Adrenal gland (tissue), 19 donors: ENCODE measurements at places on chromosomes 3 and 15. TPM values are rescaled to one million over a fixed set of nuclear protein-coding genes. Genes with fewer than 3 reads are reported as not detected.

GRCh38 chr15:31306426-31307269, 20.0 kb upstream of the KLF13 start:
- no peak overlapping the region for H3K4me3 ChIP-seq
- no peaks in the 10 kb centered on the region for H3K36me3 ChIP-seq
- H3K4me1 ChIP-seq = no peaks in the 10 kb centered on the region
- H3K27me3 ChIP-seq = no peaks in the 10 kb centered on the region
- H3K27ac ChIP-seq = no peak overlapping the region

DNA sequence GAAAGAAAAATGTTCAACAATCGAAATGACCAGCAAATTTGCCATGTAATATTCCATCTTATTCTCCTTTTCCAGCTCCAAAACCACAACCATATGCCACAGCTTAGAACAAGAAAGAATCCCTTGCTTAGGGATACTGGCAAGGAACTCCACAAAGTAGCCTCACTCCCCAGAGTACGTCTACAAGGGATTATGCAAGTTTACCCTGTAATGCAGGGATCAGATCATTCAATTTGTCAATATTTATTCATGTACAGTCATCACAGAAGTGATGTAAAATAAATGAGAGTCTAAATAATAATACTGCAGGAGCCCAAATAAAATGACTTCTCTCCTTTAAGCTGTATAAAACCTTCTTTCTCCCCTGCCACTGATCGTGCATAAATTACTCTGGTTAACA, 23.5 kb upstream of the MYO1E start:
- no peaks in the 10 kb centered on the region for H3K27me3 ChIP-seq
- no peak overlapping the region for H3K27ac ChIP-seq
- no peak overlapping the region for H3K4me3 ChIP-seq
- no peaks in the 10 kb centered on the region for H3K4me1 ChIP-seq
- DNase-seq = no peak

GRCh38 chr3:93924491-93924890, 49.2 kb downstream of the PROS1 start:
- no peak for DNase-seq
- no peaks in the 10 kb centered on the region for H3K36me3 ChIP-seq
- no peaks in the 10 kb centered on the region for H3K27me3 ChIP-seq
- no peak overlapping the region for H3K27ac ChIP-seq

DNA sequence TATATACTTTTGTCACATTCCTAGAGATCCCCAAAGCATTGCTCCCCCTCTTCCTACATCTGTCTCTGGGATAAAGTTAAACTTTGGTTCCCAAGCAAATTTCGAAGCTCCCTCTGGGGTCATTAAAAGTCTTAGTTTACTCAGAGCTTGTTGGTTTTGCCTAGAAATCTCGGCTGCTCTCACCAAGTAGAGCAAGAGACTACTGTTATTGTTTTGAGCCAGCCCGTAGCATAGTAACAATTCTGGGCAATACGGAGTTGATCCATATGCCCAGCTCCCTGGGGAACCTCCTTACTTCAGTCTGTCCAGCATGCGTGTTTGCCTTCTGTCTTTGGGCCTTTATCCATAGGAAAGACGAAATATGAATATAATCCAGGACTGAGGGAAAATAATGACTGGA, 10.0 kb upstream of the P3H2 start:
- H3K4me3 ChIP-seq = no peak overlapping the region
- no peak for DNase-seq
- no peaks in the 10 kb centered on the region for H3K27me3 ChIP-seq

DNA sequence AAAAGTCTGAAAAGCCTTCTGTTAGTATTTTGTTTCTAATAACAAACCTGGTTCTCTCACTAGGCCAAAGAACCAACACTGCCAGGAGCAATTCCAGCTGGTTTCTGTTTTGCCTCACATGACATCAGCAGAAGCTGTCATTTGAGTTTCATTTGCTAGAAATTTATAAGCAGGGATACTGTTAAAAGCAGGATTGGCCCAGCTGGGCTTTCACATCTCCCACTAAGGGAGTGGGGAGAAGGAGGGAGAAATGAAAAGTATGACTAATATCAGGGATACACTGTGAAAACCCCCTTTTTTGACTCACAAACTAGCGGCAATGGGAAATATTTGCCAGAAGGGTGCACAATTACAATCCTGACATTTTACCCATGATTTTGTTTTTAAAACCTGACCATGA, 5.3 kb downstream of the CCDC80 start:
- DNase-seq = no peak
- no peak overlapping the region for H3K4me3 ChIP-seq
- peak overlapping the region; percentile 39 for H3K27ac ChIP-seq
- peaks cover 16% of the 10 kb centered on the region for H3K4me1 ChIP-seq

DNA sequence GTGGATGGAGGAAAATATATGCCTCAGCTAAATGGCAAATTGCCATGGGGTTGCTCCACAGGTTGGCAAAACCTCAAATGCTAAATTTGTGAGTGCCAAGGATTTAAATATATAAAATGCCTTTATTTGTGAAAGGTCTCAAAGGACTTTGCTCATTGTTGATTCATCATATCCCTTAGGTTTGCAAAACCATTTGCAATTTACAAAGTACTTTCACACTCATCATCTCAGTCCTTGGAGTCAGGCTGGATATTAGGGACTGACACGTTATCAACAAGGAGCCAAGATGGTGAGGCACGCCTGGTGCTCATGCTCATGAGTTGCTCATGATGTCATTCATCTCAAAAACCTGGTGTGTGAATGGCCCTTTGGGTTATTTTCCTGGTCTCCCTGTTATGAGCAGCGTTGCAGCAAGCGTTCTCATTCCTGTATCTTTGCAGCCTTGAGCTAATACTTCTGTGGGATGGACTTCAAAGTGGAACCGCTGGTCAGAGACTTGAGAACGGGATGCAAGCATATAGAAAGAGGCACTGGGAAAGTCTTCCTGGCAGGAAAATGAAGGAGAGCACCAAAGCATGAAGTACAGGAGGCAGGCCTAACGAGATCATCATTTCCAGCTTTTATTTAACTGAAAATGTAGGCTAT, 66.0 kb downstream of the MYO1E start:
- H3K27me3 ChIP-seq = no peaks in the 10 kb centered on the region
- no peak overlapping the region for H3K27ac ChIP-seq
- H3K4me3 ChIP-seq = no peak overlapping the region

Gene MUC20
- polyA plus RNA-seq = 1.7 TPM

Gene RAD51
- not detected for polyA plus RNA-seq

Gene CHRD
- 51.0 TPM for polyA plus RNA-seq

Gene UCN2
- polyA plus RNA-seq = 0.32 TPM

Gene TMCO5A
- polyA plus RNA-seq = not detected

Gene ARF4
- 67.2 TPM for polyA plus RNA-seq

Gene HDAC11
- polyA plus RNA-seq = 17.5 TPM

Gene DMXL2
- 40.1 TPM for polyA plus RNA-seq
